ENCODE measurements at places on chromosomes 2 and 18.

DNA sequence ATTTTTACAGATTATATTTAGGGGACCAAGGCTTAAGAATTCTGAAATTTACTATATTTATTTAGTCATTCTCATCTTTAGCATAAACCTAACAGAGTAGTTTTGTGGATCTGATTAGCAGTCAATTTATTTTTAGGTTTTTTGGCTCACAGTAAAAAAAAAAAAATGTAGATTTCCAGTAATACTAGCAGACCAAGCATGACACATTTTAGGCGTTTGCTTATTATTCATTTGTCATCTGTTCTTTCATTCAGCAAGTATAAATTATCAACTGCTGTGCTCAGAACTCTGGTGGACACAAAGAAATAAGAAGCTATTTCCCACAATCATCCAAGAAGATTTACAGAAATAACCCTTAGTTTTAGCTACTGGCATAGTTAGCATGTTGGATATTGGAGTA, 20.6 kb downstream of the PDE1A start:
- DNase-seq, result no peak

DNA sequence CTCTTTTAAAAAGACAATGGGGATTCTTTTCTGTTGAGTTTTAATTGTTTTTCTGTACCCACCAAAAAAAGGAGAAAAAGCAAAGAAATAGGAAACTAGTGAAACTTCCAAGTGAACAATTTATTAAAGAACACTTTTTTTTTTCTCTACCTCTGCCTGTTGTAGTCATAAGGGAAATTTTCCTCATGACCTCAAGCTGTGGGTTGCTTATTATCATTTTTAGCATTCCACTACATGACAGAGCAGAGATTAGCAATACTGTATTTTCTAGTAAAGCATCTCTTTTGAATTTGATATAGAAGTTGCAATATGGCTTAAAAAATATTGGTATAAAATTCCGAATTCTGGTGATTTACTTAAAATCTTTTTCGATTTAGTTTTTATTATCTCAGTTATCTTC, 87.9 kb upstream of the LRRTM1 start:
- DNase-seq, result no peak

GRCh38 chr18:31252522-31252921, 65.4 kb upstream of the DSG1 start:
- DNase-seq, result no peak

- no peak for DNase-seq
These were observed 1508.5 kb upstream of the NXPH2 start for GRCh38 chr2:140288726-140289125.

DNA sequence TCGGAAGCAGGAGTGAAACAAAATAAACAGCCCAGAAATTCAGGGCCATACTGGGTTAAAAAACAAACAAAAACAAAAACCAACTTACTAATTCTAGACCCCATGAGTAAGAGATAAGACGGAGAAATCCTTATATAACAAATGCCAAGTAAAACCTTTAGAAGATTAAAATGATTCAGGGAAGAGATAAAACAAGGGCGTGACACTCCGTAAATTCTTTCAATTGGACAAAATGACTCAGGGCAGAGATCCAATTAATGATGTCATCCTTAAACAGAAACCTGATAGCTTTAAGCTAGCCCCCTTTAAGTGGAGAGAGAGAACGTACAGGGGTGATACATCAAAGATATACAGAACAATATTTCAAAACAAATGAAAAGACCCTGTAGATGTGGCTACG, 317.4 kb downstream of the NBAS start:
- DNase-seq, result no peak

- DNase-seq, result no peak
These were observed 576.2 kb downstream of the METTL4 start for GRCh38 chr18:1995041-1995612.

GRCh38 chr2:232896111-232896510, 26.0 kb downstream of the SNORC start:
- no peak for DNase-seq

GRCh38 chr2:165953306-165953654, 296 bp downstream of the TTC21B start:
- DNase-seq, result no peak

DNA sequence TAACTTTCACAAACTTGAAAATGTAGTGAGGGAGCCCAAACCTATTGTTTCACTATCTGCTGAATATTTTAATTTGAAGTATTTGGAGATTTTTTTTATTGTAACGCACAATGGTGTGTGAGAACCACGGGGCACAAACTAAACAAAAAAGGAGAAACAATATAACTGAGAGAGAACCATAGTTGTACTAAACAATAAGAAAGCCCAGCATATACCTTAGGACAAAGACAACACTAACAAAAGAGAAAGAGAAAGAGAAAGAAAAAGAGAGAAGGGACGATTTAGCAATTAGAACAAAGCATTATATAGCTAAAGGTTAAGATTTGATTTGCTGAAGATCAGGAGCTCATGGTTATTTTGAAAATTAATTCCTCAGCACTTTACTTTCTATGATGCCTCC, 906.0 kb upstream of the NXPH2 start:
- no peak for DNase-seq

Measured in heart left ventricle (tissue), 16 donors.